Stimulated activated CD8-positive, alpha-beta memory T cell treated with anti-CD3 and anti-CD28 coated beads, Interleukin-2, amount 100 ng/mL, for 1 hour (primary cell): ENCODE measurements at places on chromosomes 4 and X.

DNA sequence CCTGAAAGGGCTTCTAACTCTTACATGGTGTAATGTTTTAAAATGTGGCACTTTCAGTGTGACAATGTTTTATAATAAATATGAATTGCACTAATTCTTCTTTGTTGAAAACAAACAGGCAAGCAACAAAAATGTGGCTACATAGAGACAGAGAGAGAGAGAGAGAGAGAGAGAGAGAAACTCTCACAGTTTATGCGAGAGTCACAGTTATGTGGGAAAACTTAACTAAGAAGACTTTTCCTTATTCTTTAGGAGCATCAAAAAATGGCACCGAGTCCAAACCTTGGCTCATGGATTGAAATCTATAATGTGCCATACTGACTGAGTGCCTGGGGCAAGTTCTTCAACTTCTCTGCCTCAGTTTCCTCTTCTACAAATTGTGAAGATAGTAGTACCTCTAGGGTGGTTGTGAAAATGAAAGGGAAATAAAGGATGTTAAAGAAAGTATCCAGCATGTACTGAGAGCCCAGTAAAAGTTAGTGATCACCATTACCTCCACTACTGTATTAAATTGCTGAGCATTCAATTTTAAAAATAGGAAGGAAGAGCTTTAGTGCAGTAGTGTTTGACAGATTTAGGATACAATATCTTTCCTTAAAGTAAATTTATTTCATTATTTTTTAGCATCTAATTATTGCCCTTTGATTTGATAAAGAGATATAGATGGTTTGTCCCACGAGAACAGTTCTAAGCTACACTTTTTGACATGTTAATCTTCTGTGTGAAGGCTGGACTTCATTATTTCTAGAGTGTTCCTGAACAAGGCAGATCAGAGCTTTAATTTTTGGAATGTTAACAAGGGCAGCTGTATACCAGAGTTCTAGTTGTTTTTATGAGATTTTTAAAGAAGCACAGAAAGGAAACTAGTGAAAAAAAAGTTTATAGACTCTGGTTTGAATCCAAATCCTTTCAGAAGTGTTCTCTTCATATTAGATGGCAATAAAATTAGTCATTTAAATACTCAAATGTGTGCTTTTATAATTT lies 187.5 kb upstream of the ANK2 start:
- DNase-seq, result no peak

- DNase-seq, result no peak
Observed at GRCh38 chrX:47620303-47620685, 637 bp upstream of the SYN1 start.

DNA sequence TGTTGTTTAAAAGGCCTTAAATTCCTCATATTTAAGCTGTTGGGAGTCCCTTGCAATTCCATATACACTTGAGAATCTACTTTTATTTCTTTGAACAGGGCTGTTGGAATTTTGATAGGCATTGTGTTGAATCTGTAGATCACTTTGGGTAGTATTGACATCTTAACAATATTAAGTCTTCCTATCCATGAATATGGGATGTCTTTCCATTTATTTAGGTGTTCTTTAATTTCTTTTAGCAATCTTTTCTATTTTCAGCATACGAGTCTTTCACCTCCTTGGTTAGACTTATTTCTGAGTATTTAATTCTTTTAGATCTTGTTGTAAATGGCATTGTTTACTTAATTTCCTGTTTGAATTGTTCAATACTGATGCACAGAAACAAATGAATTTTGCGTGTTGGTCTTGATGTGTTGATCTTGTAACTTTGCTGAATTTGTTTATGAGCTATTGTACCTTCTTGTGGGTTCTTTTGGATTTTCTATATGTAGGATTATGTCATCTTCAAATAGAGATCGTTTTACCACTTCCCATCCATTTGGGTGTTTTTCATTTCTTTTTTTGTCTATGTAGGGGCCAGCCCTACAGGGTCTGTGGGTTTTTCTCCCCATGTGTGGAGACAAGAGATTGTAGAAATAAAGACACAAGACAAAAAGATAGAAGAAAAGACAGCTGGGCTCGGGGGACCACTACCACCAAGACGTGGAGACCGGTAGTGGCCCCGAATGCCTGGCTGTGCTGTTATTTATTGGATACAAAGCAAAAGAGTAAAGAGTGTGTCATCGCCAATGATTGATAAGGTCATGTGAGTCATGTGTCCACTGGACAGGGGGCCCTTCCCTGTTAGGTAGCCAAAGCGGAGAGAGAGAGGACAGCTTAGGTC lies 18.2 kb upstream of the CTBP1 start:
- DNase-seq, result no peak

DNA sequence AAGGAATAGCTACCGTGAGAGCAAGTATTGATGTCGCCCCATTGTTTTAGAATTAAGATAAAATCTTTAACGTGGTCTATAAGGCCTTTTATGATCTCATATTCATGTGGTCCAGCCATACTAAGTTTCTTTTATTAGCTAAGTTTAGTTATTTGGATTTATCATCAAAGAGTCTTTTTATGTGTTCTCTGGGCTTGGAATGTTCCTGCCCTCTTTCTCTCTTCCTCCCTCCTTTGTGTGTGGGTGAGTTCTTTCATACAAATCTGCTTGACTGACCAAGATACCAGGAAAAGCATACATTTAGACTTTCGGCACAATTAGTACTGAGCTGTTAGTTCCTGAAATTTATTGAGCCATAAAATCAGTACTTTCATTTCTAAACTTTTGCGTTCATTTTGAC lies 11.3 kb downstream of the TDO2 start:
- DNase-seq, result no peak

- DNase-seq, result no peak
Observed at GRCh38 chr4:138242834-138243156, 646 bp upstream of the SLC7A11 start.
